CD4-positive, alpha-beta T cell treated with Interleukin-17A for 4 hours (primary cell): ENCODE measurements at places on chromosomes 12 and 14.

DNA sequence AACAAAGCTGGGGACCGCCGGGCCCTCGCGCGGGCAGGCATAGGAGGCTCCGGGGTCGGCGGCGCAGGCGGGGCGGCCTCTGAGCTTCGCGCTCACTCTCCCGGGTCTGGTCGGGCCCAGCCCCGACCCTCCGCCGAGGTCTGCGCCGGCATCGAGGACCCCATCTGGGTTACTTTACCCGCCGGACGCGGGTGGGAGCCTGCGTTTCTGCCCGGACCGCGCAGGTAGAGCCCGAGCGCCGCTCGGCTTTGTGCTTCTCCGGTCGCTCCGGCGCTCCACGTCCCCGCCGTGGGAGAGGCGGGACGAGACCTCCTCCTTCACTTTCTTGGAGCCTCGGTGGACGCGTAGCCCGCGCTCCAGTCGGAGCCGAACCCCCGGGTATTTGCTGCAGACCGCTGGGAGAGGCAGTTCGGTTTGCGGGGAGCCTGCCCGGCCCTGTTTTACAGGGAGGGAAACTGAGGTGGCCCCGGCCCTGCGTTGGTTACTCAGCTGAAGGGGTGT, 63.2 kb downstream of the FBXL14 start:
- DNase-seq, result peak; percentile 19

DNA sequence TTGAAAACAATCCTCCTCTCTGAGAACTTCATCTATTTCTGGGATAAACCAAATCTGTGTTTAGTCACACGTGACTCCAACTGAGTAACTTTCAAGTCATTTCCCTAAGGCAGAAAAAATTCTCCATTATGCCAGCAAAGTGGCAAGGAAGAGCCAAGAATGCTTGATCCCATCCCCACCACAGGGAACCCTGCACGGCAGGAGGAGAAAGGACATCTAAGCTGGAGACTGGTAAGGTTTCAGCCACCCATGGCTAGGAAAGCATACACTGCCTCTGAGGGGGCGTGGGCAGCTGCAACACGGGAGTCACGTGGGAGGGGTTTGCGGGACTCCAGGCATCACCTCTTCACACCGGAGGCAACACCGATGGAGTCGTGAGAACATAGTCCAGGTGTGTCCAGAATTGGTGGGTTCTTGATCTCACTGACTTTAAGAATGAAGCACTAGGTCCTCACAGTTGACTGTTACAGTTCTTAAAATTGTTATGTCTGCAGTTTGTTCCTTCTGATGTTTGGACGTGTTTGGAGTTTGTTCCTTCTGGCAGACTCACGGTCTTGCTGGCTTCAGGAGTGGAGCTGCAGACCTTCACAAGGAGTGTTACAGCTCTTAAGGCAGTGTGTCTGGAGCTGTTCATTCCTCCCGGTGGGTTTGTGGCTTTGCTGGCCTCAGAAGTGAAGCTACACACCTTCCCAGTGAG, 2.7 kb upstream of the SIVA1 start:
- no peak for DNase-seq

DNA sequence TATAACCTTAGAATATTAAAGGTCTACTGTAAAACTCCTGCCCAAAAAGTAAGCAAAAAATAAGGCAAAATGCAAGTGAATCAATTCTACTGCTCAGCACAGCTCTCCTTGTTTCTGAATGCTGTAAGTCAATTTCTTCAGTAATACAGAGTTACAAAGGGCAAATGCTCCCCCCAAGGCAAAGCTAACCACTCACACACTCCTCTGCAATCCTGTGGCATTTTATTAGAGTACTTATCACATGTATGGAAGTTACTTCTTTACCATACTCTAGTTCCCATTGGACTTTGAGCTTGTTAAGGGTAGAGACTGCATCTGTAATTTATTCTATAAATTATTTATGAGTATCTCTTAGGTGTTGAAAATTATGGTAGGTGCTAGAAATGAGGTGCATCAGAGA, 27.2 kb downstream of the SEL1L start:
- DNase-seq, result no peak

DNA sequence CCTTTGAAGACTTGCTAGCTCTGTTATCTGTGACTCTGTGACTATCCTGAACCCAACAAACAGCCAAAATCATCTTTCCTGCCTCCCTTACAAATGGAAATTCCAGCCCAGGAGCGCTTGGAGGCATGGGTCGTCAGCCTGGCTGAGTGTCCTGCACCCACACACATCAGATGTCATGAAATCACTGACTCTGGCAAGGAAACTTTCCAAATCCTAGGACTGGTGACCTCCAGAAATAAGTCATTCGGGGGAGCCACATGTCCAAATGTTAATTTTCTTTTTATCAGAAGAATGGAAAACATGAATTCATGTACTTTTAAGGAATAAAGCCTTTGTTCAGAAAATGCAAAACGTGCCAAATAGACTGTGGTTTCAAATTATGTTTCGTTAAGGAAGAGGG, 96.3 kb upstream of the EVL start:
- no peak for DNase-seq

DNA sequence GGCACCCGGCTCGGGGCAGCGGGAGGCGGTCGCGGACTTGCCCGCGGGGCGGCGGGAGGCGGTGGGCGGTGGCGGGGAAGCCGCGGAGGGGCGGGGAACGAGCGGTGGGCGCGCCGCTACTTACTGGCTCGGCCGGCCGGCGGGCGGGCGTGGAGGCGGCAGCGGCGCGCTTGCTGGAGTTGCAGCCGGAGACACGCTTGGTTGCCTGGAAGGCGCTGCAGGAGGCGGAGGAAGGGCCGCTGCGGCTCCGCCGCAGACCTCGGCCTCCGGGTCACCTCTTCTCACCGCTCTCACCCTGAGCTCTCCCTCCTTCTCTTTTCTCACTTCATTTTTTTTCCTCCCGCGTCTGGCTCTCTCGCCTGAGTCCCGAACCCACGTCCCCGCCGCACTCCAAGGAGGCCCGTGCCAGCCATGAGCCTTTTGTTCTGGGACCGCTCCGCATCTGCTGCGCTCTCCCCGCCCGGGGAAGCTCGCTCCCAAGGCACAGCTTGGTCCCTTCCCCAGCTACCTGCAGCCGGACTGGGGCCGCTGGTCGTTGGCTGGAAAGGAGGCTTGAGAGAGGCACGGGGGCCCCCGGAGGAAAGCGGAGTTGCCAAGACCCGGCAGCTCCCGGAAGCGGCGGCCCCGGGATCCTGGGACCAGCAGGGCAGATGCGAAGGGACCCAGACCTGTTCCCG, 592 bp upstream of the KCNK10 start:
- DNase-seq, result no peak
